ENCODE measurements at places on chromosomes 16 and 17. TPM values are rescaled to one million over a fixed set of nuclear protein-coding genes. Genes with fewer than 3 reads are reported as not detected.

DNA sequence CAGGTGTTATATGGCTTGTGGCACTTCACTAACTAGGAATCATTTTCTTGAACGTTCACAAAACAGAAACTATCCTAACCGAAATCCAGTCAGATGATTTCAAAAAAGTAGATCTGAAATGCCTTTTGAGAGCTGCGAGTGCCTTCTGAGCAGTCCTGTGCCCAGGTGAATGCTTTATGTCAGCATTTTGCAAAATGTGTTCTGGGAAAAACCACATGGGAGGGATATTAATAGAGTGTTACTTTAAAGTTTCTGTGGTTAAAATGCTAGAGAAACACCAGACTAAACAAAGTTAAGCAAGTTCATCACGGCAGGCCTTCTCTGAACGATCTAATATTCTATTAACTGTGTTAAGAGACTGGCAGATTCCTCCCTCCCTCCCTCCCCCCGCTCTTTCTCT, 15.8 kb upstream of the RGS9 start:
- H3K36me3 ChIP-seq = no peaks in the 10 kb centered on the region
- H3K4me3 ChIP-seq = no peak overlapping the region
- DNase-seq = no peak
- H3K27ac ChIP-seq = no peak overlapping the region

GRCh38 chr16:2149630-2150417, 1.4 kb downstream of the RAB26 start:
- no peak overlapping the region for H3K27ac ChIP-seq
- H3K4me3 ChIP-seq = no peak overlapping the region
- H3K36me3 ChIP-seq = no peaks in the 10 kb centered on the region
- DNase-seq = no peak
- H3K4me1 ChIP-seq = peaks cover 50% of the 10 kb centered on the region

- no peaks in the 10 kb centered on the region for H3K36me3 ChIP-seq
- no peak overlapping the region for H3K27ac ChIP-seq
- no peak overlapping the region for H3K4me3 ChIP-seq
- DNase-seq = no peak
- H3K4me1 ChIP-seq = no peaks in the 10 kb centered on the region
- no peaks in the 10 kb centered on the region for H3K27me3 ChIP-seq
These were observed 33.8 kb upstream of the KPNB1 start for GRCh38 chr17:47615766-47616424.

- no peak overlapping the region for H3K27ac ChIP-seq
- no peaks in the 10 kb centered on the region for H3K27me3 ChIP-seq
These were observed 46.0 kb upstream of the ERCC4 start for GRCh38 chr16:13873835-13874438.

DNA sequence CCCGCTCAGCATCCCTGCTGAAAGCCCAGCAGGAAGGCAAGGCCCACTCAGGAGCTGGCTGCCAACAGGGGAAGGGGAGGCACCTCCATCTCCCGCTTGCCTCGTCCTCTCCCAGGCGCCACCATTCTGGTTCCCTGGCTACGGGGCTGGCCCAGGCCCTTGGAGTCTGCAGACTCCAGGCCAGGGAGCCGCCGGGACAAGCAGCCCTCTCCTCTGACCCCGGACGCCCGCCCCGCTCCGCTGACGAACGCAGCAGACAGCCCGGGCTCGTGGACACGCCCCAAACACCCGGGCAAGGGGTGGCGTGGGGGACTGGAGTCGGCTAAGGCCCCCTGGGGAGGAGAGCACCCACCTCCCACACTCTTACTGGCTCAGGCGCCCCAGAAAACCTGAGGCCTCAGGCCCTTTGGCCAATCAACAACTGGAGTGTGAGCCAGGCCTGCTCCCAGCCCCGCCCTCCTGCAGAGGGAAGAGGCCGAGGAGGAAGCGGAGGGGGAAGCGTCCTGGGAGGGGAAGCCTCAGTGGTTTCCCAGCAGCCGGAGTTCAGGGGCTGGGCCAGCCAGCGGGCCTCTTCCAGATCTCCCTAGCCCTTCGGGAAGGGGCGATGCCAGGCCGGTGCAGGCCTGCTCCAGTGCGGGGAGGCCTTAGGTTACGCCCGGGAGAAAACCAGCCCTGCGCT, 4.2 kb downstream of the MNT start:
- peak; percentile 96 for DNase-seq
- H3K4me3 ChIP-seq = no peak overlapping the region
- H3K36me3 ChIP-seq = no peaks in the 10 kb centered on the region

DNA sequence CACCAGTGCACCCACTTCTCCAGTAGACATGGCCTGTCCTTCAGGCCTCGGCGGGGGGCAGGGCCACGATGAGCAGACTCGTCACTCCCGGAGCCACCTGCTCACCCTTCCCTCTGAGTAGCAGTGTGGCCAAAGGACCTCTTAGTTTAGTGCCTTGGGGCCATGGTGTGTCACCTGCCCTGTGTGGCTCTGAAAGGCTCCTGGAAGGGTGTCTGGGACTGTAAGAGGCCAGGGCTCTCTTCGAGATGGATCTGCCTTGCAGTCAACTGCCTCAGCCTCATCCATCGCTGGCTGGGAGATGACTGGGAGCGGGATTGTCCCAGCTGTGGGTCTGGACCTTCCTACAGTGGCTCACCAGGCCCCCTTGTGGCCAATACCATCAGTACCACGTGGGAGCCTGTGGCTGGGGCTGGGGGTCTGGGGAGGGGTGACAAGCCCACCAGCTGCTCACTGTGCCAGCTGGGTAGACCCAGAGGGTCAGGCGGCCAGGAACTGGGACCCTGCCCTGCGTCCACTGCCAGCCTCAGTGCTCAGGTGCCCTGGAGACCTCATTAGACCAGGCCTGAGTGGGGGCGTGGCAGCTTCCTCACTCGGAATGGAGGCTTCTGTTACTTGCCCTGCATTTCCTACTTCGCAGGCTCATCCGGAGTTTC, 133.4 kb downstream of the OR1D5 start:
- no peaks in the 10 kb centered on the region for H3K36me3 ChIP-seq
- H3K4me1 ChIP-seq = no peaks in the 10 kb centered on the region
- DNase-seq = peak; percentile 57
- H3K27me3 ChIP-seq = no peaks in the 10 kb centered on the region
- no peak overlapping the region for H3K4me3 ChIP-seq
- no peak overlapping the region for H3K27ac ChIP-seq

- H3K27ac ChIP-seq = no peak overlapping the region
- H3K4me1 ChIP-seq = peaks cover 9% of the 10 kb centered on the region
- no peaks in the 10 kb centered on the region for H3K36me3 ChIP-seq
- DNase-seq = no peak
- no peaks in the 10 kb centered on the region for H3K27me3 ChIP-seq
These were observed 121.5 kb downstream of the MRM1 start for GRCh38 chr17:36722903-36723263.

The ZNF594 gene
- 5.8 TPM for polyA plus RNA-seq

The CDH15 gene
- polyA plus RNA-seq = 1.4 TPM

The AANAT gene
- 4.4 TPM for polyA plus RNA-seq
